ENCODE measurements at places on chromosomes 4 and X.
A peak's percentile ranks its signal among the peaks of the same experiment; 100 is the strongest.

DNA sequence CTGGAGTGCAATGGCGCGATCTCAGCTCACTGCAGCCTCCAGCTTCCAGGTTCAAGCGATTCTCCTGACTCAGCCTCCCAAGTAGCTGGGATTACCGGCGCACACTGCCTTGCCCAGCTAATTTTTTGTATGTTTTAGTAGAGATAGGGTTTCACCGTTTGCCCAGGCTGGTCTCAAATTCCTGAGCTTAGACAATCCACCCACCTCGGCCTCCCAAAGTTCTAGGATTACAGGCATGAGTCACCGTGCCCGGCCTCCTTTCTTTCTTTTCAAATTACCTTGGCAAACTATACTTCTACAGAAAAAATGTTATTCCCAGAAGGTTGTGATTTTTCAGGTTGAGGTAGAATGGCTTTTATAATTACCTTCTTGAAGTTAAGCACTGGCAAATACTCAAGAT lies 321.9 kb upstream of the PRPS2 start:
- DNase-seq: no peak

- DNase-seq: no peak
These were observed 309.9 kb downstream of the NKX6-1 start for GRCh38 chr4:84189144-84189543.

DNA sequence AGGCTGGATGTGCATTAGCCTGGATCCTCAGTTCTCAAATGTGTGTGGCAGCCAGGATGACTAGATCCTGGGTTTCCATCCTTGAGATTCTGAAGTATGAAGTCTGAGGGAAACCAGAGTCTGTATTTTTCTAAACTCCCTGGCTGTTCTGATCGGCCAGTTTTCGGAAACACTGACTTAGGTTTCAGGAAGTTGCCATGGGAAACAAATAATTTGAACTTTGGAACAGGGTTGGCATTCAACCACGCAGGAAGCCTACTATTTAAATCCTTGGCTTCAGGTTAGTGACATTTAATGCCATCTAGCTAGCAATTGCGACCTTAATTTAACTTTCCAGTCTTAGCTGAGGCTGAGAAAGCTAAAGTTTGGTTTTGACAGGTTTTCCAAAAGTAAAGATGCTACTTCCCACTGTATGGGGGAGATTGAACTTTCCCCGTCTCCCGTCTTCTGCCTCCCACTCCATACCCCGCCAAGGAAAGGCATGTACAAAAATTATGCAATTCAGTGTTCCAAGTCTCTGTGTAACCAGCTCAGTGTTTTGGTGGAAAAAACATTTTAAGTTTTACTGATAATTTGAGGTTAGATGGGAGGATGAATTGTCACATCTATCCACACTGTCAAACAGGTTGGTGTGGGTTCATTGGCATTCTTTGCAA lies 67.6 kb downstream of the PDGFRA start:
- DNase-seq: no peak

GRCh38 chr4:99615170-99615820 lies 40.7 kb downstream of the MTTP start:
- no peak for DNase-seq

GRCh38 chr4:54852054-54852453 lies 194.3 kb downstream of the KIT start:
- DNase-seq: no peak

- no peak for DNase-seq
These were observed 65.7 kb downstream of the FAM53A start for GRCh38 chr4:1618438-1618837.

GRCh38 chrX:14927401-14927800 lies 54.2 kb downstream of the MOSPD2 start:
- no peak for DNase-seq

GRCh38 chr4:1726146-1726934 lies 5.0 kb downstream of the TACC3 start:
- peak; percentile 79 for DNase-seq

DNA sequence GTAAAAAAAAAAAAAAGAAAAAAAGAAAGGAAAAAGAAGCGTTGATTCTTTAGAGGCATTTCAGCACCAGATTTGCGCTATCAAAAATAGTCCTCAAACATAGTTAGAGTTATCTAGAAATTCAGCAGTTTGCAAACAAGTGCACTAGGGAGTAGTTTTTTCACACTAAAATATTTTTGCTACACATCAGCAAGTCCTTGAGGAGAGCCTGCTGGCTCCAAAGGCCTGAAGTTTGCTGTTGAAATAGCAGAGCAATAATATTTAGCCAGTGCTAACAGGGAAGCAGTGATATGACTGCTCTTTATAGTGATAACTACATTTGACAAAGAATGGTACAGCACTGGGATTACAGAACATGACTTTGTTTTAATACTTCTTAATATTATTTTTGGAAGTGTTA lies 472.2 kb downstream of the PCDH7 start:
- DNase-seq: no peak

GRCh38 chr4:182093935-182094334 lies 149.3 kb upstream of the TENM3 start:
- DNase-seq: no peak

- DNase-seq: no peak
These were observed 18.3 kb upstream of the MSL3 start for GRCh38 chrX:11739776-11740175.

GRCh38 chr4:74005528-74005927 lies 7.1 kb upstream of the CXCL5 start:
- DNase-seq: no peak
